ENCODE measurements at places on chromosomes 1 and 21. TPM values are rescaled to one million over a fixed set of nuclear protein-coding genes. Genes with fewer than 3 reads are reported as not detected.
A peak's percentile ranks its signal among the peaks of the same experiment; 100 is the strongest.

GRCh38 chr1:4362314-4363044, 291.9 kb upstream of the AJAP1 start:
- no peak for DNase-seq

The ERICH3 gene
- not detected for total RNA-seq

The C1orf105 gene
- total RNA-seq, result not detected

DNA sequence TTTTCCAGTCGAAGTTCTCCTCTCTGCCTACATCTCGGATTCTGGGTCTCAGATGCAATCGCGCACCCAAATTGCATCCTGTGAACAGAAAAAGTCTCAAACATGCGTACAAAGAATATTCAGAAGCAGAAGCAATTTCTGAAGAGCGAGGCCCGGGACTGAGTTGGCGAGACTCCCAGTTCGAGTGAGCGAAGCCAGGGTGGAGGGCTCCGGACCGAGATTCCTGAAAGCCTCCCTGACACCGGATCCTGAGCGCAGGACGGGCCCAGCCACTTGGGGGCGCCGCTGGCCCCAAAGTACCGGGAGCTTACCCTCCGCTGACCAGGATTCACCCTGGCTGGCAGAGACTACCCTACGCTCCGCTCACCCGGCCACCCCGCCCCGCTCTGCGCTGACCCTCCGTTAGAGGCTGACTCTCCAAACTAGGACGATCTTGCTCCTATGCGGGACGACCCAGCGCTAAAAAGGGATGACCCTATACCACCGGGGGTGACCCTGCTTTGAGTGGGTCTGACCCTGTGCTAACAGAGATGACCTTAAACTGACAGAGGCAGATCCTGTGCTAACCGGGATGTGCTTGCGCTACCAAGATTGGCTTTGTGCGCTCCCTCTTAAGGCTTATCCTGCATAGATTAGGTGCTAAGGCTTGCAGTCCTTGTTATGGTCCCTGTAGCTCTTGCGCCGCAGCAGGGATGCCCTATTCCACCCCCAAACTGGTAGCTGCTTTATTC, 12.1 kb downstream of the FOXD2 start:
- peak; percentile 45 for DNase-seq

- DNase-seq, result no peak
Measured at GRCh38 chr21:16855164-16855667, 657.6 kb upstream of the CXADR start.

DNA sequence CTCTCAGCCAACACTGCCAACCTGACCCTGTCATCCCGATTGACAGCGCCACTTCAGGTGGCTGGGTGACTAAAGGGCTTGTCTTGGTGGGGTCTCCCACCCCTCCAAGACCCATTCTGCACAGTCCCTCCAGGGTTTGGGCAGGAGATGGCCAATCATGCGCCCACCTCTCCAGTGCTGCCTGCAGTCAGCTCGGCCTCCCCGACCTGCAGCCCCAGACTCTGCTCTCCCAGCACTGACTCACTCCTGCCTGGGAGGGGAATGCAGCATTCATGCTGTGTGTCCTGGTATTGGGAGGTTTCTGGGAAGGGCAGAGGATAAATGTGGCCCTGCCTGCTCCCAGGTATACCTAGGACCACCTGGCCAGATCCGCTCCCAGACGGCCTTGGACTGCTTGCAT, 9.7 kb downstream of the TMEM81 start:
- no peak for DNase-seq

GRCh38 chr1:94014635-94015488, 105.6 kb upstream of the GCLM start:
- DNase-seq, result no peak

GRCh38 chr1:39819091-39819812, 30.6 kb upstream of the BMP8B start:
- DNase-seq, result no peak

DNA sequence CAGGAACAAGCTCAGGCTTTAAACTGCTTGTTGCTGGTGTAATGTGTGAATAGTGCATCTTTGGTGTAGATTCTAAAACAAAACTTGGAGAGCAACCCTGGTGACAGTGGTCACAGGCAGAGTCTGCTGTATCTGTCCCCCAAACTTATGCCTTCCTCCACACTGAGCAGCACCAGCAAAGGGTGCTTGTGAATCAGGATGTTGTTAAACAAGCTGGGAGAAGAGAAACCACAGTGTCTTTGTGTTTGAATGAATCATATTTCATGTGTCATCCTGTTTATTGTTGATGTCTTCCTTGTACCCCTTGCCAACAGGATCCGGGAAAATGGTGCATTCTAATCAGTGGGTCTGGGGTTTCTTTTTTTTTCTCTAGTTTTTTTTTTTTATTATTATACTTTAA, 91.9 kb upstream of the COG2 start:
- DNase-seq, result no peak

DNA sequence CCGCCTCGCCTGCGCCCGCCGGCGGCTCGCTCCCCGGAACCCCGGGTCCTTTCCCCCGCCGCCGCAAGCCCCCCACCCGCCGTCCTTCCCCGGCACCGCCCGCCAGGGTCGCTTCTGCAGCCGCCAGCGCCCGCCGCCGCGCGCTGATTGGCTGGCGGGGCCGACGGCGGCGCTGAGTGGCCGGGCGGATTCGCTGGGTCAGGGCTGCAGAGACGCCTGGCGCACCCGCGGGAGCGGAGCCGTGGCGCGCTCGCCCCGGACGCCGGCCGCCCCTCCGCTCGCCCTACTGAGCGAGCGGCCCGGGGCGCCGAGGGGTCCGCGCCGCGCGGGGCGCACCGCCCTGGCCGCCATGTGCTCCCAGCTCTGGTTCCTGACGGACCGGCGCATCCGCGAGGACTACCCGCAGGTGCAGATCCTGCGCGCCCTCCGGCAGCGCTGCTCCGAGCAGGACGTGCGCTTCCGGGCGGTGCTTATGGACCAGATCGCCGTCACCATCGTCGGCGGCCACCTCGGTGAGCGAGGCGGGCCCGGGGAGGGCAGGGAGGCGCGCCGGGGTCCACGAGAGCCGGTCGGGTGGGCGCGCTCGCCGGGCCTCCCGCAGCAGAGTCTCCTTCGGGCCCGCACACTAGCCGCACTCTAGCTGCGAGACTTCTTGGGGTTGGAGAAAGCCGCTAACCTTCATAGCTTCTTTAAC, at the start of gene RIMKLA:
Gene RIMKLA (plus strand): TSS at position 207 of the 694 bp plus-strand sequence. CDS start 143 bp downstream, at position 350.
- DNase-seq, result peak; percentile 65

DNA sequence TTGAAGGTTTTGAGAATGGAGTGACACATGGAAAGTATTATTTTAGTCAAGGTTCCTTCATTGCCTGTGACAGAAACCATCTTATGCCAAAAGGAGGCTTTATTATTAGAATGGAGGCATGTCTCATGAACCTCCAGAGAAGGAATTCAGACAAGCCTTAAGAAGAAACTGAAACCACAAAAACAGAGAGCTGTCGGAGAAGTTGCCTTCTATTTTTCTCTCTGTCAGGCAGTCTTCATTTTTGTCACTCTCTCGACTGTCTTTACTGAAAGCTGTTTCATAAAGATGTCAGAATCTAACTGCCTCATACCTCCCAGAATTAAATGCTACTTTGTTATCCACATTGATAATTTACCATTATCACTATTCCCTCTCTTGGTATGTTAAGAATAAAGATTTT, 434.7 kb upstream of the ADGRL4 start:
- no peak for DNase-seq

The NBPF4 gene
- total RNA-seq, result not detected

DNA sequence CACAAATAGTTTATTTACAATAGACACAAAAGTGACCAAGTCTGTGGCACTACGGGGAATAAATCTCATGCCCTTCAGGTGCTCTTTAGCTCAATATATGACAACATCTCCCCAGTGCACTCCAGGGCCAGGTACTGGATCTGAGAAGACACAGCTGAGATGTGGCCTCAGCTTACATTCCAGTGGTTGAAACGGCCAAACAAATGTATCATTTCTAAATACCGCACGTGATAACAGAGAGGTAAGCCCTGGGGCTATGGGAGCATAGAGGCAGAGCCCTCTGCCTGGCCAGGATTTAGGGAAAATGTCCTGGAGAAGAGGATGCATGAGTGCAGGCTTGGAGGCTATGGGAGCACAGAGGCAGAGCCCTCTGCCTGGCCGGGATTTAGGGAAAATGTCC, 630.5 kb downstream of the SMYD3 start:
- DNase-seq, result no peak

GRCh38 chr21:29389136-29389535, 90.4 kb downstream of the BACH1 start:
- DNase-seq, result no peak

GRCh38 chr1:240732390-240732789, 120.4 kb upstream of the GREM2 start:
- DNase-seq, result no peak

The PRAMEF25 gene
- not detected for total RNA-seq

DNA sequence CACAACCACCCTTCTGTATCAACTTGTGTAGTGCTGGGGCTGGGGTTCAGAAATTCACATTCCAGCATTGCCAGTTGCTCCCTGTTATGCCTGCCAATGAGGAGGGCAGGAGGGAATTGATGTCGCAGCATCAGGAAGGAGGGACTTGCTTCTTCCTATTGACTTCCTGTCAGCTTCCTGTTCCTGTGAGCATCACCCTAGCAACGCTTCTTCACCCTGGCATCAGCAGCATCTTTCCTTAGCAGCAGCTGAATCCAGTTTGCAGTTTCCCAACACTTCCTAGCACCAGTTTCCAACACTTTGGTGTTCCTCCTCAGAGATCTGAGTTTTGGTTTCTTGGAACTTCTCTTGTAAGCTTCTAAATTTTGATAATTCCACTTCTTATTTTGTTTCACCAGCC, 8.9 kb upstream of the TRIM62 start:
- no peak for DNase-seq

Data from body of pancreas (tissue), 4 donors.